Transverse colon (tissue), 4 donors: ENCODE measurements at places on chromosomes 4 and X.

DNA sequence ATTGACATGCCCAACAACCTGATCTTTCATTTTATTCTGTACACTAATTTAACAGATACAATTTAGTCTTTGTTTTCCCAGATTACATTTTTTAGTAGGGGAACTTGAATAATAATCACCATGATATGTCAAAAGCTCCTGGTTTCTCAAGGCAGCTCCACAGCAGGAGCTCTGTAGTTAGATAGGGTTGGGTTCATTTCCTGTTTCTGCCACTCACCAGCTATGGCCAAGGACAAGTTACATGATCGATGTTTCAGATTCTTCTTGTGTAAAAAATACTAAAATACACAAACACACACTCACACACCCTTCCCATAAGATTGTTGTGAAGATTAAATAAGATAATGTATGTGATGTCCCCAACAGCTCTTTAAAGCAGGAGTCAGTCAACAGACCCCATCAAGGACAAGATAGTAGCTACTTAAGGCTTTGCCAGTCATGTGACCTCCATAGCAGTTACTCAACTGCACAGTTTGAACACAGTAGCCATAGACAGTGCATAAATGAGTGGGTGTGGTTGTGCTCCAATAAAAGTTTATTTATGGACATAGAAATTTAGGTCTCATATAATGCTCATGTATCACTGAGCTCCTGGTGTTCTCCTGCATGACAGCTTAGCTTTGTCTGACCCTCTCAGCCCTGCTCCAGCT lies 18.4 kb downstream of the GUCY1A1 start:
- no peak for DNase-seq

DNA sequence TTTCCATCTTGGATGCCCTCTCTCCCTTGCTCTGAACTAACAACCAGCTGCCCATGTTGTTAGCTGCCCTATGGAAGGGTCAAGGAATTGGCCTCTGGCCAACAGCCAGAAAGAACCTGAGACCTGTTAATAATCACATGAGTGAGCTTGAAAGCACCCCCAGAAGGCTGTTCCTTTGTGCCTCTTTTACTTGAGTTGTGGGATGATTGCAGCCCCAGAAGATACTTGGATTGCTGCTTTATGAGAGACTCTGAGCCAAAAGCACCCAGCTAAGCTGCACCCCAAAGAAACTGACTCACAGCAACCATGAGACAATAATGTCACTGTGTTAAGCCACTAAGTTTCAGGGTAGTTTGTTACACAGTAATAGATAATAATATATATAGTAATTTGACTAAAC lies 73.3 kb downstream of the FRYL start:
- DNase-seq = no peak

- no peak for DNase-seq
Observed at GRCh38 chrX:40439625-40440532, 140.9 kb upstream of the ATP6AP2 start.

DNA sequence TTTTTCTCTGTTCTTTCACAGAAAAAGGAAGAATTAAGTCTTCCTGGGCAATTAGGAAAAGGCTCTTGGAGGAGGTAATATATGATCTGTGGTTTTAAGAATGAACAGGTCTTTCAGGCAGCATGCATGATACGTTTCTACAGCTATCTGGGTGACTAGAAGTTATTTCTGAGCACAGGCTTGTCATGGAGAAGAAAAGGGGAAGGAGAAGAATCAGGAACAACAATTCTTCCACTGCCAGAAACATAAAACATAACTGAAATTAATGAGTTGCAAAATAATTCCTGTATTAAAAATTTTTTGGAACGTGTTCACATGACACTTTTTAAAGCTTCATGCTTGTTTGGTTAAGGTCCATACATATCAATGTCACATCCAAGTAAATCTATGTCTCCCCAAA lies 17.7 kb upstream of the STIM2 start:
- DNase-seq = no peak

DNA sequence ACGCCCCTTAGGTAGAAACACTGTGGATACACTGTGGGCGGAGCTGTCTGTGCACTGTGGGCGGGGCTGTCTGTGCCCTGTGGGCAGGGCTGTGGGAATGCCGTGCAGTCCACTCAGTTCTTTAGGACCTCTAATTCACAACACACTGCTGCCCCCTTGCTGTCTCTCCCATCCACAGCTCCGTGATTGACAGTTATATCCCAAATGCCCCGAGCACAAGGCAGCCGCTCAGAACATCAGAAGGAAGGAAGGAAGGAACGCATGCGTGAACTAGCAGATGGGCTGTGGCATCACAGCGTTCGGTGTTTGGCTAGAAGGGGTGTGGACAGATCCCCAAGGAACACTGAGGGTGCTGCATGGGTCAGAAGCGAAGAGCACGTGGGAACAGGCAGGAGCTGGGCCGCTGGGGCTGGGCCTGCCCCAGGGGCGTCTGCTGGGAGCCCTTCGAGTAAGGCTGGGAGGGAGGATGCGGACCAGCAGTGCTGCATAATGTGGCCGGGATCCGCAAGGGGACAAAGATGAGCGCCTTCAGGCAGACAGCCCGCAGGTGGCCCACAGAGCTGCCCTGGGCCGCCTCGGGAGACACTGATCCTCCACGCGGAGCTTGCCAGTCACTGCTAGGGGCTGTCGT lies 29.8 kb downstream of the ACOX3 start:
- peak; percentile 55 for DNase-seq

DNA sequence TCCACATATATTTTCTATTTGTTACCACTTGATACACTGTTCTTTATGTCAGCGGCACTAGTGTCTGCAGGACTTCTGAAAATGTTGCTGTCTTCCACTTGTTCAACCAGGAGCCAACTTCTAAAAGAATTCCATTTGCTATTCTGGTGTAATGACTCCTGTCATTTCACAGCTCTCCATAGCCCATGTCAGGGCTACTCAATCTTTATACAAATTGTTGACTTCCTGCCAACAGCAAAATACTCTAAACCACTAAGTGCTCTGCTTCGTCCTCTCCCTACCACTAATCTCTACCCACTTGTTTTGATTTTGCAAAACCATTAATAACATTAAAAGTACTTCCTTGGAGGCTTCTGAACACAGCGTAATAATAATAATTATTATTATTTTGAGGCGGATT lies 7.2 kb downstream of the CTSO start:
- DNase-seq = no peak

DNA sequence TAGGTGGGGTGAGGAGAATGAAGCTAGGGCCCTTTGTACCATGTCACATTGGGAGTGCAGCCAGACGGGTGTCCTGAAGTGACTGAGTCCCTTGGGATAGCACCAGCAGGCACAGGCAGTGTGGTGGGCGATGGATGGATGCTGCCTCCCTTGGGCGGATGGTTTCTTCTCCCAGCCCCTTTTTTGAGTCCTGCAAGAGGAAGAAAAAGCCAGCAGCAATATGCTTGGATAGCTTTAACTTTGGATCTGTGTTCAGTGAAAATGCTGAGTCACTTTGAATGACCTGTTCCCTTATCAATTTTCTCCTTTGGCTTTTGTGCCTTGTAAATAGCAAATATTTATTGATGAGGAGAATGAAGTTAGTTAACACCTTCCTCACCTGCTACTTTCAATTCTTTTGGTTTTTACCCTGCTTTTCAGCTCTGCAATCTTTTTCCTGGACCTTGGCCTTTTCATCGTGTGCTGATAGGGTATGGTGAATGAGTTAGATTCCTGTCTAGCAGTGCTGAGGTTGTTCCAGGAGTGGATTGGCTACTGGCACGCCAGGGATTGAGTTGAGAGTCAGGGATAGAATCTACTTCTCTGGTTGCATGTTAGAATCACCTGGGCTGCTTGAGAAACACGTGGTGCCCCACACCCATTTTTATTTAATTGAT lies 10.2 kb downstream of the DCUN1D4 start:
- DNase-seq = peak; percentile 32

DNA sequence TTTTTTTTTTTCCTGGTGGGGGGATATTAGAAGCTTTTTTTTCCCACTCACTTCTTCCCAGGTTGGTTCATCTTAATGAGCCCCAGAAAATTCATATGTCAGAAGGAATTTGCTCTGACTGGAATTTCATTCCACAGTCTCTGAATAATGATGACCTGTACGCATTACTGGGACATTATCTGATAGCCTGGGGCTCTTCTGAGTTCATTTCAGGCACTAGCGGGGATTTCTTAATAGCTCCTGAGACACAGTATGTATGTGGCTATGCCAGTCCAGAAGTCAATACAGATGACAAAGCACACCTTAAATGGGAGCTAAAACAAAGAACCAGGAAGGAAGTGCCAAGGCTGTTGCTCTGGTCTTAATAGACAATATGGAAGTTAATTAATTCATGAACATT lies 295.2 kb upstream of the IGFBP7 start:
- DNase-seq = no peak

- DNase-seq = no peak
Observed at GRCh38 chr4:134546279-134546678, 344.7 kb upstream of the PABPC4L start.

DNA sequence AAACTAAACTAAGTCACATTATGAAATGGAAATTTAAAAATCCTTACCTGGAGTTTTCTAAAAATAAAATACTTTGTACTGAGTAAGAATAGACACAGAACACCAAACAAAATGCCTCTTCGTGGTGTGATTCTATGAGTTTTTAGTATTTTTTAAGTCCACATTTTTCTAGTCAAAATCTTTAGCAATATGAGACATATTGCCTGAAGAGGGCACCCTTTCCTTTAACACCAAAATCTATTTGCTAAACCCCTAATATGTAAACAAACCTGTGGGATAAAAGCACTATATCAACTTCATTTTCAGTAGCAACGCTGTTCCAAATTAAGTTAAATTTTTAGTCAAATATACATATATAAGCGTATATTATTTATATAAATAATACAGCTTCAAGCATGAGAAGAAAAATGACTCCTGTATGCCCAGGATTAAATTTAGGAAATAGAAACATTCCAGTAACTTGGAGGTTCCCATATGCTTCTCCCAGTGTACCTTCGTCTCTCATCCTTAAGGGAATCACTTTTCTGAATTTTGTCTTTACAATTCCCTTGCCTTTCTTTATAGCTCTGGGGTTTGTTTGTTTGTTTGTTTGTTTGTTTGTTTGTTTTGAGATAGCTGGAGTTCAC lies 23.0 kb upstream of the PGM2 start:
- no peak for DNase-seq

DNA sequence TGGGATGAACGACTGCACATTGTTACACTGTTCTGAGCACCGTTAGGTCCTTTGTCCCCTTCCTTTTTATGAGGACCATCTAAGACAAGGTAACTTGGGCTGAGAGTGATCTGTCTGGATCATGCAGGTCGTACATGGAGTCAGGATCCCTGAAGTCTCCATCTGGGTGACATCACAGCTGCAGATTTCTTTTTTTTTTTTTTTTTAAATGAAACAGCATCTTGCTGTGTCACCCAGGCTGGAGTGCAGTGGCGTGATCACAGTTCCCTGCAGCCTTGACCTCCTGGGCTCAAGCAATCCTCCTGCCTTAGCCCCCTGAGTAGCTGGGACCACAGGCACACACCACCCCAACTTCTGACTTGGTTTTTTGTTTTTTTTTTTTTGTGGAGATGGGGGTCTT lies 16.5 kb downstream of the SHROOM2 start:
- DNase-seq = no peak

DNA sequence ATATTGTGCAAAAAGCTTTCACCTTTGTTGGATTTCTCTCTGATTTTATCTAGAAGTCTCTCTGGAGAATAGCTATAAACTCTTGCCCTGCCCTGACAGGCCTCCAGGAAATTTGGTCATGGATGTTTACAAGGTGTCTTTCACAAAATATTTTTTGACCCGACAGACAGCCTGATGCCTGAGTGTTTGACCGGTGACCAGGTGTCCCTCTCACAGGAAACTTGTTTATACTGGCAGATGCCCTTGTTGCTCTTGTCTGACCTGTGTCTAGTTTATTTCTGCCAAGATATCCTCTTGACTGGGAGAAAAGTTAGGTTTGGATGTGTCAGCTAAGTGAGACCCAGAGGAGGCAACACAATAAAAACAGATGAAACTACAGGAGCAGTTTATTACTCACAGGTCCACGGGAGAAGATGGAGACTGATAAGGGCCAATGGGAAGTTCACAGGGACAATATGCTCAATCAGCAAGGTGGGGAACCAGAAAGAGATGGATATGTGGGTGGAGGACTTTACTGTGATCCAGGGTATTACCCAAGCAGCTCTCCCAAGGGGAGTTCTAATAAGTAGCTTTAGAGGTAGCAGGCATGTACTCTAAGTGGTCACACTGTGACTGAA lies 243.3 kb downstream of the ARAP2 start:
- no peak for DNase-seq
